ENCODE measurements at places on chromosomes 3 and 15. TPM values are rescaled to one million over a fixed set of nuclear protein-coding genes. Genes with fewer than 3 reads are reported as not detected.

DNA sequence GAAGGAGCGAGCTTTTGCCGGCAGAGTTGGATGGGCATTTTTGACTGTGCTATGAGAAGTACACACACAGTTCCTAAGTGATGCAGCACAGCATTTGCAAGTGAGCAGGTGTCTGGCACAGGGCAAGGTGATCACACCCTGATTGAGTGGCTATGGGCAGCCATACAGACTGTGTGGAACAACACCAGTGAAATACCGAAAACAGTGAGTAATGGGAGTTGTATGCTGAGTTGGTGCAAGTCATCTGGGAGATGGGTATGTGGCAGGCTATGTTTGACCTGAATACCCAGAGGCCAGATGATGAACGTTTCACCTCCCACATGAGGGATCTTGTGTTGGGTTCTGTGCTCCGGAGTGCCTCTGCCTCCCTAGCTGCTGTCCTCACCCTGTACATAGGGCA, 53.5 kb upstream of the TIPARP start:
- H3K4me1 ChIP-seq, result peaks cover 53% of the 10 kb centered on the region

DNA sequence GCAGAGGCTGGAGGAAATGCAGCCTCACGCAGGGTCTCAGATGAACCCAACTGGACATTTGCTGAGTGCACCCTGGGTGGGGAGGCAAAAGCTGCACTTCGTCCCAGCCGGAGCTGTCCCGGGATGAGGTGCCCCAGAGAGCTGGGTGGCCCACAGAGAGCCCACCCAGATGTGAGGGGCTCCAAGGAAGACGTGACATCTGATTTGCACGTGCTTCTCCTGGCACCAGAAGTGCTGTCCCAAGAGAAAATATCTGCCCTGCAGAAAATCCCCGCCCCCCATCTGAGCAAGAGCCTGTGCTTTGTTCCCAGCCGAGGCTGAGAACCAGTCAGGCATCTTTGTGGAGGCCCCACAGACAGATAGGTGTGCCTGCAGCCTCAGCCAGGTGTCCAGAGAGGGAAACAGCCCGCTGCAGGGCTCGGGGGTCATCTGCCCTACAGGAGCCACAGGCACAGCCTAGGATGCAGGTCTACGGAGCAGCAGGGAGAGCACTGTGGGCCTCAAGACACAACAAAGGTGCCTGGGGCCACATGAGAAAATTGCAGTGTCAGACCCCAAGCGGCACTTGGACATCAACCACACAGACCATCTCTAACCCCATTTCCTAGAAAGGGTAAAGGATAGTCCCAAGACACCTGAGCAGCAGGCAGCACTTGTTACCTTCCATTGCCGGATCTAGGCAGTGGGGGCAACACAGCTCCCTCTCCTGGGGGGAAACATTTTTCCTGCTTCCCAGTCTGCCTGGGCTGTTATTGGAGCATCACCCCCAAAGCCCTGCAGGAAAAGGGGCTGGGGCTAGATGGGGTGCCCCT, 5.8 kb downstream of the TMIE start:
- no peak overlapping the region for H3K27ac ChIP-seq
- no peak overlapping the region for H3K4me3 ChIP-seq
- peaks cover 31% of the 10 kb centered on the region for H3K27me3 ChIP-seq
- peaks cover 11% of the 10 kb centered on the region for H3K4me1 ChIP-seq
- no peaks in the 10 kb centered on the region for H3K36me3 ChIP-seq

DNA sequence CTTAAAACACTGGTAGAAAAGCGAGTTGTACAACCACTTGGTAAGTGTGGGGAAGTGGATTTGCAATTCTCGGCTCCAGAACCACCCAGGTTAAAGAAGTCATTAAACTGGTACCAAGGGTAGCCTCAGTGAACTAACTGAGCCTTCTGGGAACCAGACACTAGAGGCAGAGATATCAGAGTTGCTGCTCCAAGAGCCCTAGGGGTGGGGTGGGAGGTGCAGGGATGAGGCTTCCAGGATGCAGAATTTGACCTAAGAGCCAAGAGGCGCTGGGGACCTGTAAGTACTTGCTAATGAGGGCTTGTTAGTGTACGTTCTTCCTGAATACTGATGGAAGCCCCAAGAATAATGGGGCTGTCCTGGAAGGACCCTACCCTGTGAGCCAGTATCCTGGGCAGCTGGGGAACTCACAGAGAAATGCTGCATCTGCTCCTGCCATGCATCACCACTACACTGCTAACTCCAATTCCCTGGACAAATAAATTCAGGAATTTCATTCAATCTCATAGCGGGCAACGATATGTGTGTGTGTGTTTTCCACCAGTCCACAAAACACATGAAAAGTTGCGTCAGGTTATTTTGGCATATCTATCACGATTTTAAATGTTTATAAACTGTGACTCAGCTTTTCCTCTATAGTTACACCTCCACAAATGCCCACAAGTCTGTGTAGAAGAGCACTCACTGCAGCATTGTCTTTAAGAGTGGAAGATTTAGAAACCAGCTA, 23.8 kb downstream of the STIMATE start:
- no peaks in the 10 kb centered on the region for H3K36me3 ChIP-seq
- H3K4me3 ChIP-seq, result no peak overlapping the region
- DNase-seq, result no peak

DNA sequence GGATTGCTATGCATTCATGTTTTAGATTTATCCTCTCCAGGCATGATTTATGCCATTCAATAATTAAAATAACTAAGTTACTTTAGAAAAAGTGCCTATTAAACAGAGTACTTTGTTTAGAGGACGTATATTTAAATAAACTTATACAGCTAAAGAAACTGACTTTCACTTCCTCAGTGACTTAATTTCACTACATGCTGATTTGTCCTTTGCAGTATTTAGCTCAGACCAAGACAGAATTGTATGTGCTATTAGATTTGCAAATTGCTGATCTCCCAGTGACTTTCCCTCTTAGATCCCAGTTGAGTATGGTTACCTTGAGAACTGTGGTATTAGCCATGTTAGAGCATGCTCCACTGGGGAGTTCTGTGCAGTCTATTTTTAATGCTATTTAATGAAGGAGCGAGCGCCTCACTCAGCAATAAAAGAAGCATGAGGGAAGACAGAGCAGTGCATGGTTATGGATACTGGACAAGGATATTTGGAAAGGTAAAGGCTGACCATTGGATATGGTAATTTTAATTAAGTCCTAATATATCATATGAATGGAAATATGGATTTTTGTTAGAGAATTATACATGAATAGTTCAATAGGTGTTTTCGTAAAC, 2.7 kb downstream of the ARPP21 start:
- H3K27ac ChIP-seq, result no peak overlapping the region
- DNase-seq, result no peak

GRCh38 chr3:192986379-192986778, 68.7 kb upstream of the MB21D2 start:
- DNase-seq, result peak; percentile 17
- H3K27me3 ChIP-seq, result no peaks in the 10 kb centered on the region
- no peaks in the 10 kb centered on the region for H3K36me3 ChIP-seq
- H3K4me3 ChIP-seq, result no peak overlapping the region
- peaks cover 10% of the 10 kb centered on the region for H3K4me1 ChIP-seq
- H3K27ac ChIP-seq, result no peak overlapping the region

- no peak overlapping the region for H3K4me3 ChIP-seq
- H3K27ac ChIP-seq, result no peak overlapping the region
- H3K36me3 ChIP-seq, result no peaks in the 10 kb centered on the region
- no peaks in the 10 kb centered on the region for H3K4me1 ChIP-seq
- no peaks in the 10 kb centered on the region for H3K27me3 ChIP-seq
These were observed 180.6 kb downstream of the CHL1 start for GRCh38 chr3:377158-377561.

The IL16 gene
- total RNA-seq, result not detected
